ENCODE measurements at places on chromosomes 6 and 20.

DNA sequence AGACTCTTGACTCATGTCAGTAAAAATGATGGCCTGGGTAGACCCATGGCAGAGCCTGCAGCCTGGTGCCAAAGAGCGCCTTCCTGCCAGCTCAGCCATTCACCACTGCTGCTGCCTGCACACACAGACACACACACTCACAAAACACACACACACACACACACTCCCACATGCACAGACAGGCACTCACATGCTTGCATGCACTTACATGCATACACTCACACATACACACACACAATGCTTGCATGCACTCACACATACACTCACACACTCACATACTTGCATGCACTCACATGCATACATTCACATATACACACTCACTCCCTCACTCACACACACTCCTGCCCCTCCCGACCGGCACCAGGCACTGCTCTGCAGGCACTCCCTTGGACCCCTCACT, 18.0 kb upstream of the SYNDIG1 start:
- DNase-seq, result no peak

GRCh38 chr6:164690241-164690640, 619.2 kb downstream of the C6orf118 start:
- no peak for DNase-seq

DNA sequence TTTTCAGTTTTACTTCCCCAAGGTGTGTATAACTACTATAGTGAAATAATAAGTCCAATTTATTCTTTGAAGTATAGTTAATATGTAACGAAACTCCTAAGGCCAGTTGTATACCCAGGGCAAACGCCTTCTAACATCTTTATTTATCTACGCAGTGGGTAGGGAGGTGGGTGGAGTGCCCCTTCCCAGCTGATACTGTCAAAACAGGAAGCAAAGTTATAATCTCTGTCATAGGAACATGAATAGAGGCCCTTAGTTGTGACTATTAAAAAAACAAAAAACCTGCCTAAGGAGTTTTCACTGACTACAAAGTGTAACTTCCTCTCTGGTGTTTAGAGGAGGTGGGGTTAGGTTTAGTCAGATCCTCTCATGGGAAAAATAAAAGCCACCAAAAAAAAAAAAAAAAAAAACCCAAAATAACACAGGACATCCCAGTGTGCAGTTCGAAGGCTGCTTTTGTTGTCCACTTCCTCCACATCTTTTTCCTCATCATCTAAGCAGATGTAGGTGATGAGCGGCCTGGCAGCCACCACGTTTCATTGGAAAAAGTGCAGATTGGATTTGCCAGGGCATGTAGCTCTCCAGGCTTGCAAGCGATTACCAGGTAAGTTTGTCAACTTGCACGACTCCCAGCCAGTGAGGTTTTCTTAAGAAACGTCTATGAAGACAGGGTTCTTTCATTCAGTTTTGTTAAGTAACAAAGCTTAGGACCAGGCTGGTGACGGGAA, 58.7 kb downstream of the UTRN start:
- no peak for DNase-seq

DNA sequence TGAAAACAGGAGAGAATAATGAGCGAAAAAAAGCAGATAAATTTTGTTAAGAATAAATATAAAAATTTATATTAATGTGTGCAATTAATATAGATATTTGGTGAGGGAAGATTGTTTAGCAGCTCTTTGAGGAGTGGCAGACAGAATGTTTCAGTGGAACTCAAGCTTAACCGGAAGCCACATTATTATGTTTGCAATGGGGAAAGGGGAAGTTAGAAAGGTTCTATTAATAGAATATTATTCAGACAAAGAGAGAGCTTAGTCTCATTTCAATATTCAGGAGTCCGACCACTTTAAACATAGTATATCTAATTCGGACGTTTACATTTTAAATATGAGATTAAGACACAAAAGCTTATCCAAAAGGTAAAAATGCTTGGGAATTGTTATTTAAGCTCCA, 81.6 kb upstream of the KHDRBS2 start:
- no peak for DNase-seq

DNA sequence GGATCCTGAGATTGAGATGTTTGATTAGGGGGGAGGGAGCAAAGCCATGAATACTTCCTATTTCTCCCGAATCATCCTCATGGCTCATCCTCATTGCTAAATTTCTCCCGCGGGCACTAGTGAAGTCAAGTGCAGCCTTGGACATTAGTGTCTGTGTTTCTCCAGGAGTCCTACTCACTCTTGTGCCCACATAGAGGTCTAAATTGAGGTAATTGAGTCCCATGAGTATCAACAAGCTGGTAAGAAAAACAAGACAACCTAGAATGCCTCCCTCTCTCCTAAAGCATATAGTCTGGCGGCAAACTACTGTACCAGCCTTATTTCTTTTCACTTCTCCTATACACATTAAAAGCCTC, 420 bp downstream of the CENPQ start:
- no peak for DNase-seq

DNA sequence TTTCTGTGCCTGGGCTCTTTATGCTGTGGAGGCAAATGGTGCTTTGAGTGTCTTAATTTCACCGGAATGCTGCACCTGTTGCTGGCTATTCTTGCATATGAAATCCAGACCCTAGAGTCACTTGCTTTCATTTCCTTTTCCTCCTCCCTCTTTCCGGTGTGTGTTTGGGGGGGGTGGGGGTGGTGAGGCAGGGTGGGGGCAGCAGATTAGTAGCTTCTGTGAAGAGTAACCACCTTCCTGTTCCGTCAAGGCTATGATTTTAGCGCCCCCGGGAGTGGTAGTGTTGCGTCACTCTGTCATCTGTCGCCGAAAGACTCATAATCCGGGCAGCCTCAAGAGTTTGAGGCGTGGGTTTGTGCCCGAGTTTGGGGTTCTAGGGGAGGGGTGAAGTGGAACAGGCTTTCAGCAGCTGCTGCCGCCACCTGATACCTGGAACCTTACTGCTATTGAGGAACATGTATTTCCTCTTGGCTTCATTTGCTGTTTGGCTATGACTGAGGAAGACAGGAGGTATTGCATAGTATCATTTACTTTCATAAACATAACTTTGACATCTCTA, 49.1 kb downstream of the UTRN start:
- no peak for DNase-seq

GRCh38 chr20:35027301-35027700, 65.3 kb downstream of the TRPC4AP start:
- DNase-seq, result no peak

DNA sequence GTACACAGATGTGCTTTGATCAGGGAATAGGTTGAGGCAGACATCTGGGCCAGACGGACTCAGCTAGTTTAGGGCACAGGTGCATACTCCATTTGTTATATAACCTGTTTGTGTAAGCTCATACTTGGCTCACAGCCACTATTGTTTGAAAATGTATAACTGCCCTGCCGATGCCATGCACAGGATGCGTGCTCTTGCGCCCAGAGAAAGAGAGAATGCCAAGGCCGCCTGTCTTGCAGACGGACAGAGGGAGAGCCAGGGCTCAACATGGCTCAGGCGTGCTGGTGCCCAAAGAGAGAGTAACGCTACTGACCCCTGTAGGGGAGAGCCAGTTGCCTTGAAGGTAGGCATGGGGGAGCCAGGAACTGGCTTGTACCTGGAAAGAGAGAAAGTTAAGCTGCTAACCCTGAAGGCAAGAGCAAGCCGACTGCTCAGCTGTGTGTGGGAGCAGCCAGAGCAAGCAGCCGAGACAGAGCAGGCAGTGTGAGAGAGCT, 57.7 kb downstream of the FAM229B start:
- DNase-seq, result no peak

GRCh38 chr6:132198896-132199295, 202.4 kb downstream of the MOXD1 start:
- no peak for DNase-seq

DNA sequence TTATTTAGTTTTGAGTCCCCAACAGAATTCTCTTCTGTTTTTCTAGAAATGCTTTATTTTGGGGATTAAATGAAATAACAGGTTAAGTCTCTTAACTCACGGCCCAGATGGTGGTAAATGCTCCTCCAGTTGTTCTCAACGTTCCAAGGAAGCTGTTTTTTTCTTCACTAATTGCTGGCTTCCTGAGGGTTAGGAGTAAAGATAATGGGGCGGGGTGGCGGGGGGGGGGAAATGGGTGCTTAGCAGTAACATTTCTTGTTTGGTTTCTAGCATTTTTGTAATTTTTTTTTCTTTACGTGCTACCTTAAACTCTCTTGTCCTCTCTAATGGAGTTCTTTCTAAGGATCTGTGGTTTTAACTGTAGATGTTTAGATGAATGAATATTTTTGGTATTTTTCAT, 2.2 kb downstream of the SRSF3 start:
- no peak for DNase-seq

- DNase-seq, result no peak
These were observed 72.0 kb downstream of the PREP start for GRCh38 chr6:105330913-105331312.

DNA sequence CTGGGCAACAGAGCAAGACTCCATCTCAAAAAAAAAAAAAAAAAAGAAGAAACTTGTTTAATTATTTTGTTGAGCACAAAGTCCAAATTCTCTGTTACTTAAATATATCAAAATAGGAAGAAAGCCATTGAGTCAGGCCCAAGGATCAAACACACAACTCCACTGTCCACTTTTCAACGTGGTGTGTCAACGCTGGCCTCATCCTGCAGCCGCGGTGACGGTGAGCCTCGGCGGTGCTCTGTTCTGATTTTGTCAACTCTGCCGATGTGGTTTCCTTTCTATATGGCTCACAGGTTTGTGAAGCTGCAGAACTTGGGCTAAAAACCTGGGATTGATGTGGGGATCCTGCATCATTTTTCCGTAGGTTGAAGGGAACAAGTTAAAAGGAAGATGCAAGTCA, 3.2 kb upstream of the SMOC2 start:
- DNase-seq, result no peak

DNA sequence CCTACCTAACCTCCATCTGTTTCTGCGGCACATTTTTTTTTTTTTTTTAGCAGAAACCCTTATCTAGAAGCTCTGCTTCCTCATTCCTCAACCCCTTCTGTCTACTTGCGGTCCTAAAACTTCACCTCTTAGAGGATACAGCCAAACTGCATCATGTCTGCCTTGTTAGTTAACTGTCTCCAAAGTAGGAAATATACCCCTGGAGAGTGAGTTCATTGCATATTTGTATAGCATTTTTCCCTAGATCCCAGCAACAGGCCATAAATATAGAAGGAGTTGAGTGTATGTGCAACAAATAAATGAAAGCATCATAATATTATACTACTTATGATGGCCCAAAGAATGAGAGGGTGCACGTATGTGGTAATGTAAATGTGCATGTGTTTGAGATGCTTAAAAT, 1288.6 kb upstream of the GJE1 start:
- DNase-seq, result no peak

GRCh38 chr20:7087803-7088202, 320.3 kb downstream of the BMP2 start:
- no peak for DNase-seq
